Smooth muscle cell of the brain vasculature (primary cell): ENCODE measurements at places on chromosomes 6 and 20.

DNA sequence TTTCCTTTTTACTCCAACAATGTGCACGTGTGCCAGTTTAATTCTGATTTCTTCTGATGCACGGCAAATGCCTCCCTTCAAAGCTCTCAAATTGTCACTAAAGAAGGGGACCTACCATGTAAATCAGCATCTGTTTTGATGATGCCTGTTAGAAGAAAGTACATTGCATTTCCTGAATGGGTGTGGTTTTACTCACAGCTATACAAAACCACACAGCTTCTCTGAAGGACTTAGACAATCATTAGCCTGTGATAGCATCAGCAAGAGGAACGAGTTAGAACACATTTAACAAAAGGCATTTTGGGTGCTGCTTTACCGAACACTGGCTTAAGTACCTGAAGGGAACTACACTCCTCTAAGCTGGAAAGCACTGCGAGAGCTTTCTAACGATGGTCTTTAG lies 109.4 kb downstream of the ATXN1 start:
- DNase-seq = no peak

- no peak for DNase-seq
These were observed 62.3 kb upstream of the SHLD1 start for GRCh38 chr20:5687884-5688283.

- DNase-seq = no peak
These were observed 7.6 kb downstream of the RIMS4 start for GRCh38 chr20:44802702-44803101.

DNA sequence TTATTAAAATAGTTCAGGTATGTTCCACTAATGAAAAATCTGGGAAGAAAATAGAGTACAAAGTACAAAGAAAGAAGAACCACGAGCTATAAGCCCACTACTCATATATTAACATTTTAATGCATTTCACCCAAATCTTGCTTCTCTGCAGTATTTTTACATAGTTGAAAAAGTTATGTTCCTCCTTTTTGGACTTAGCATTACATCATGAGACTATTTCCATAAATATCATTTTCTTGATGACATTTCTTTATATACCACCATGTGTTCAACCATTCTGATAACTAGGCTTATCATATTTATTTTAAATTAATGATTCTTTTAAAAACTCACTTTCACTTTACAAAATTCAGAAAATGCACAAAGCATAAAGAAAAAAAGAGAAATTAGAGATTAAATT lies 3.0 kb downstream of the IPCEF1 start:
- DNase-seq = no peak

GRCh38 chr6:101396548-101397173 lies 3.2 kb downstream of the GRIK2 start:
- DNase-seq = peak; percentile 3

DNA sequence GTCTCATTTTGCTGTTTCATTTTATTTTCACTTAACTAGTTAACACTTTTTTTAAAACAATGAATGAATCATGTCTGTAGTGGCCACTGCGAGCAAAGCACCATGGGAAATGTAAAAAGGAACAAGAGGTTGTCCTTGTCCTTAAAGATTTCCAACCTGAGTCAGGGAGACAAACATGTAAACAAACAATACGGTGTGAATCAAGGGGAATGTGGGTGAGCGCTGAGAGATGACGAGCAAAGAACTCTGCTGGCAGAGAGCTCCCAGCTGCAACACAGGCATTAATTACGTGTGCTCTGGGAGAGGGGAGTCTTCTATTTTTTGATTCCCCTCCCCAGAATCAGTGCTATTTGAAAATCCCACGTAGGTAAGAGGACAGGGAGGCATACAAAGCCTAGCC lies 84.3 kb downstream of the ATXN1 start:
- DNase-seq = no peak

- DNase-seq = no peak
These were observed 15.1 kb downstream of the RNF217 start for GRCh38 chr6:124977067-124977908.

DNA sequence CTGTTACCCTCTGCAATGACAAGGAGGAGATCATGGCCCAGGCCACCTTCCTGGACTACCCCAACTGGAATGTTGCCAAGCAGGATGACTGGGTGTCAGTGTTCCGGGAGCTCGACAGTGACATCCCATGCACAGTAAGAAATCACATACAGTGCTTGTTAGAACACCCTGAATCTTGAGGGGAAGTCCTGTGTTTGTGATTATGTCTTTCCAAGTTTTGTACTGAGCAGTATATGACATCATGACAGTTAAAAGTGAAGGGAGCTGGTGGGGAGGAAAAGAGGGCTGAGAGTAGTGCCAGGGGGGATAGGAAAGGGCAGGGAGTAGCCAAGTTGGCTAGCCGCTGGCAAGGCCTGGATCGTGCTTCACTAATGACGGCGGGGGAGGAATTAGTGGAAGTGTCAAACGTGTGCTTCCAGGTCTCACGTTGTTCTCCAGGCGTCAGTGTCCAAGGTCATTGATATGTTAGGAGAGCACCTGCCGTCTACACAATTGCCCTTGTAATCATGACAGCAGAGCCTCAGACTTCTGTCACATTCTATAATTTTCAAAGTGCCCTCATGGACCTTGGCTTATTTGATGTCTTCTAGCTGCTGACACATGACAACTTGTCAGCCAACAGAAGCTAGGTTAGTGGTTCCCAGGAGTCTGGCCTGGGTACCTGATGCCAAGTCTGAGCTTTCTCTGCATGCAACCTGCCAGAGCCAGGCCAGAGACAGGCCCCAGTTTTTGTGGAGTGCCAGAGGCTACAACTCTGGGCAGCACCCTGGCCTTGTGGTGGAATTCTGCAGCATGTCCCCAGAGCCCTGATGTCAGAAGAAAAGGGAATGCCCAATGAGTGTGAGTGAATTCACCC lies 18.8 kb downstream of the CFAP61 start:
- DNase-seq = no peak

DNA sequence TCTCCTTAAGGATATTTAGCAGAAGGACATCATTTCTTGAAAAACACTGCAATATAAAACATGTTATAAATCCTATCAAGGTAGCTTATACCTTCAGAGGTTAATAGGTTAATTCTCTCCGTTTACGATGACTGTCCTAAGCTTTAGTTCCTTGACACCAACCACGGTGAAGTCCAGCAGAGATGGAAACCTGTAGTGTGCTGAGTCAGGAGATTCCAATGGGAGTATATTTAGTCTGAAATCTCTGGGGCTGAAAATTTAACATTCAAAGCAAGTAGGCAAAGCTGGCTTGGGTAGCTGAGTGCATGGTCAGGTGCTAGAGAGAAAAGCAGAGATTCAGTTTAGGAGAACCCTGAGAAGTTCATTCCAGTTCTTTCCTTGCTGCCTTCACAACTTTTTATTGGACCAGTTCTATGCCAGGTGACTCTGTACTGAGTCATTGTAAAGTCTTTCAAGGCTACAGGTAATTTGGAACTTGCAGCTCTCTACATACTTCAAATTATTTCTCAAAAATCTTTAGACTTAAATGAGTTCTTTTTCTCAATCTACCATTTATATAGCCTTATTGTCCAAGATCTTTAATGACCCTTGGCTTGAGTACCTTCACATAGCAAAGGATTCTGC lies 1009.4 kb upstream of the FLRT3 start:
- DNase-seq = no peak

- DNase-seq = no peak
These were observed 69.4 kb upstream of the PRL start for GRCh38 chr6:22366214-22366613.

GRCh38 chr20:63046841-63047240 lies 40.1 kb upstream of the BHLHE23 start:
- DNase-seq = no peak

DNA sequence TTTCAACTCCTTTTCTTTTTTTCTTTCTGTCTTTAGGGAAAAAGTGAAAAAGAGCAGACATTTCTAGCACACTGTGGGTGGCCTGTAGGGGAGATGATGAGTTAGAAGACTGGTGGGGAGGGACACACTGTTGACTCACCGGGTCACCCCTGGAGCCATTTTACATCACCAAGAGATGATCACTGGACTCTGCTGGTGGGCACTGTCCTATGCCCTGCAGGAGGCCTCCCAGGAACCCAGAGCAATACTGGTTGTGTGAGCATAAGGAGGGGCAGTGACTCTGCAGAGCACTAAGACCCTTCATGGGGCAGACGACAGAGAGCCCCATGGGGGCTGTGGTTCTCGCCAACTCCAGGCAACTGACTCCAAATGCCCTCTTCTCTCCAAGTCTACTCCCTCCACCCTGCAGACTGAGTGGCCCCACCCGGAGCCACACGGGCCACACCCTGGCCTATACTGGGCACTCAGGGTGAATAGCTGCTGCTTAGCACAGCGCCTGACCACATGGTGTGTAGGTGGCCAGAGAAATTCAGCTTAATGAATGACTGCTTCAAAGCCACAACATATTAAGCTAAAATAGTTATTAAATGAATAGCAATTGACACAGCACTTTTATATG lies 177.5 kb downstream of the CDC5L start:
- no peak for DNase-seq

DNA sequence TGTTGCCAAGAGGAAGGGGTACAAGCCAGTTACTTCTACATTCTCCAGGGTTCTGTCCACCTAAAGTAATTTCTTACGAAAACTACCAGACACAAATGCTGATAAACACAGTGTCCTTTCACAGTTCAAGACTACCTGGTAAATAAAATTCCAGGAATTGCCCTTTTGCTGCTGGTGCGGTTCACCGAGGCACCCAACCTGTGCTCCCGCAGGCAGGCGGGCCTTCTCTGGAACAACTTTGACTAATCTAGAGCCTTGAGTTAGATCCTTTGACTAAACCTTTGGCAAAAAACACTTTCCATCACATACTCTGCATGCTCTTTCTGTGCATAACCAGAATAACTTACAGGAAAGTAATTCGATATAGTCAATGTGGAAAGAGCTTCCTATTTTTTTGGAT lies 107.0 kb downstream of the HUS1B start:
- no peak for DNase-seq

DNA sequence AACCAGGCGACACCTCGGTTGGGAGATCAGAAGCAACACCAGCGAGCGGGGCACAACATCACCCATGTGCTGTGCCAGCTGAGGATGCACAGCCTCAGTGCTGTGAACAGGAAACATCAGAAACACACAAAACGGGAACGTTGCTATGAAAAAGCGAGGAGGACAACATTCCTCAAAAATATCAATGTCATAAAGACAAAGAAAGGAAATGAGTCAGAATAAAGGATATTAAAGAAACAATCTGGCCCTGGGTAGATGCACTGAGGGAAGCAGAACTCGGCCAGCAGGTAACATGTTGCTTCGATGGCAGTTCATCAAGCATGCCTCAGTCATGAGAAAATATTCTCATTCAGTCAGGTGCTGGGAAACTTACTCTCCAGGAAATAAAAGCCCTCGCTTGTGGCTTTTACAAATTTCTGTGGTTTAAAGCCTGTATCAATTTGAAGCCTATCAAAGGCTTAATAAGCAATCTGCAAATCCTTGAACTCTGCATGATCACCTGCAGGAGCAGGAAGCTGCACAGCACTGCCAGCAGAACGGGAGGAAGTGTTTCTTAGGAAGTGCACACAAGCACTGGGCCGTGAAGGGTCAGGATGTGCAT lies 77.5 kb downstream of the GINS1 start:
- no peak for DNase-seq

- DNase-seq = no peak
These were observed 18.6 kb upstream of the CST3 start for GRCh38 chr20:23656372-23656771.

GRCh38 chr6:158311193-158311592 lies 1.1 kb upstream of the TULP4 start:
- no peak for DNase-seq

- no peak for DNase-seq
These were observed 32.3 kb upstream of the PLEKHG1 start for GRCh38 chr6:150567380-150567779.

GRCh38 chr6:155219858-155220301 lies 43.9 kb upstream of the CLDN20 start:
- DNase-seq = no peak

- DNase-seq = no peak
These were observed 63.5 kb upstream of the ASCC3 start for GRCh38 chr6:100944644-100945043.

DNA sequence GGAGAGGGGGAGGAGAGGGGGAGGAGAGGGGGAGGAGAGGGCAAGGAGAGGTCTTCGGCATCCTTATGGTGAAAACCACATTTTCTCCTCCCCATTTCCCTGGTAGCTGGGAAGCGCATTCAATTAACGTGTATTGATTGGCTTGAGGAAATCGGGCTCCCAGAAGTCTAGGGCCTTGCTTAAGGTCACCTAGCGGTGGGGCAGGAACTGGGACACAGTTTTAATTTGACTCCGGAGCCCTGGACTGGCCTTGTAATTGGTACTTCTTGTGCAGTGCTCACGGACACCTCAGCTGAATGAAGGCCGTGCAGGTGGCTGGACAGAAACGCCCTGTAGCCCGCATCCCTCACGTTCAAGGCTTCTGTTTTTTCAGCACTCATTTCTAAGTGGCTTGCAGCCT lies 42.8 kb downstream of the CTCFL start:
- DNase-seq = no peak

DNA sequence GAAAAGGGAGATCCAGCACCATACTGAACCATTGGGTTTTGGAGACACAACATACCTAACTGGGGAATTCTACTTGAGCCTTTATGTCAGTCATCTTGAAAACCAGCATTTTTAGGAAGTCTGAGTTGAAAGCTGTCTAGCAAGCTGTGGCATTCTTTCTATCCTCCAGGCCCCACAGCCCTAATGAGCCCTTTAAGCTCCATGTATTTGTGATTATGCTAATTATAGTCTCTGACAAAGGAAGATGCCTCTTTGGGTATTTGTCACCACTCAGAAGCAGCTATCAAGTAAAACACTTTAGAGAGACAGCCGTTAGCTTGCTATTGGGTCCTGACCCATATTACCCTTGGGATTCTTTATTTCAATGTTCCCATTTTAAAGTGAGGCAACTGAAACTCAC lies 159.5 kb upstream of the MANEA start:
- no peak for DNase-seq

- DNase-seq = no peak
These were observed 15.1 kb upstream of the SYNJ2 start for GRCh38 chr6:157966589-157966977.

DNA sequence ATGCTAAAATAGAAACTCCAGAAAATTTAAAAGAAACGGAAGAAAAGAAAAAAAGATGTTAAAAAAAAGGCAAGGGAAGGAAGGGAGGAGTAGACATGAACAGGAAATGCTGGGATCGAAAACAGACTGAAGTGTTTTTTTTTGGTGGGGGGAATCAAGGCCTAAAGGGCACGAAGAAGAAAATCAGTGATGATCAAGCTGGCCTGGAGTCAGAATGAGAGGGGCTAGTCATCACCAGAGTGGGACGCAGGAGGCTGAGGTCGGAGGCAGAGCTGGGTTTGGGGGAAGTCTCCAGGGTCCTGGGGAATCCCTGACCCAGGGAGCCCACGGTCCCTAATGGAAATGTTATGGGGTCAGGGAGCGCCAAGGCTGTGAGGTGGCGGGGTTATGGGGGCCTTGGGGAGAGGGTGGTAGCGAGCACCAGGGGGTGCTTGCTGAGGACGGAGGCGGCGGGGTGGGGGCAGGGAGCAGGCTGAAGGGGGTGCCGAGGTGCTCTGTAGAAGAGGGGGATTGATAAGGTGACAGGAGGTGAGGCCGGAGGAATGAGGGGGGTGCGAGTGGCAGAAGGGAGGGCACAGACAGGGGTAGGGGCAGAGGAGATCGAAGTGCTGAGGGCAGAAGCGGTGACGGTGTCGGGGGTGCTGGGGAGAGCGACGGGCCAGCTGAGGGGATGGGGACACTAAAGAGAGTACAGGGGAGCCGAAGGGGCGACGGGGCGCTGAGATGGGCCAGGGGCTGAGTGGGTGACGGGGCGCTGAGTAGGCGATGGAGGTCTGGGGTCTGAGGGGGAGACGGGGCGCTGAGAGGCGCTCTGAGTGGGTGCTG lies 684 bp downstream of the ZNFX1 start:
- no peak for DNase-seq
